ENCODE measurements at places on chromosomes 6 and 20.

GRCh38 chr20:49281059-49281912 is 3.4 kb upstream of the ZNFX1 start:
- DNase-seq: no peak

DNA sequence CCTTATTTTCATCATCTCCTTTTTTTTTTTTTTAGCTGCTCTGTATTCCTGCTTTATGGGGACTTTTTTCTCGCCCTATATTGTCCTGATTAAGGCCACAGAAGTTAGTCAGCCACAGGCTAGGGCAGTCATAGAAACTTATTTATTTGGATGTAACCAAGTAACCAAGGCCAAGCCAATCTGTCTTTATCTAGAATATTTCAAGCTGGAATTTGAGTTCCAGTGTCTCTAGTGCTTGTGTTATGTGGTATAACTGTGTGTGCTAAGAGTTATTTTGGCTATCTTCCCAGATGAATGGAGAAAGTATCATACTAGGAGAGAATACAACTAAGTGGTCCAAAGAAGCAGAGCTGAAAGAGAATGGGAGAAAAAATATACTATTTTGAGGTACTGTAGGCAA is 751.5 kb downstream of the CBLN4 start:
- DNase-seq: no peak

- DNase-seq: no peak
Observed at GRCh38 chr6:159047891-159048685, 3.3 kb upstream of the TAGAP start.

DNA sequence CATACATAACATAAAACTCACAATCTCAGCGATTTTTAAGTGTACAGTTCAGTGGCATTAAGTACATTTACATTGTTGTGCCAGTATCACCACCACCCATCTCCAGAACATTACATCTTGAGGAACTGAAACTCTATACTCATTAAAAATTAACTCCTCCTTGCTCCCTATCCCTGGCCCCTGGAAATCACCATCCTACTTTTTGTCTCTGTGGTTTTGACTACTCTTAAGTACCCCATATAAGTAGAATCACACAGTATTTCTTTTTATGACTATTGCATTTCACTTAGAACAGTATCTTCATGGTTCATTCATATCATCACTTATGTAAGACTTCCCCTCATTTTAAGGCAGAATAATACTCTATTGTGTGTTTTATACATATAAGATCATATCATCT is 1108.1 kb downstream of the GRIK2 start:
- no peak for DNase-seq

- DNase-seq: no peak
Observed at GRCh38 chr20:16580620-16581019, 7.4 kb upstream of the KIF16B start.

- DNase-seq: no peak
Observed at GRCh38 chr20:46255440-46256104, 52.7 kb downstream of the CDH22 start.

DNA sequence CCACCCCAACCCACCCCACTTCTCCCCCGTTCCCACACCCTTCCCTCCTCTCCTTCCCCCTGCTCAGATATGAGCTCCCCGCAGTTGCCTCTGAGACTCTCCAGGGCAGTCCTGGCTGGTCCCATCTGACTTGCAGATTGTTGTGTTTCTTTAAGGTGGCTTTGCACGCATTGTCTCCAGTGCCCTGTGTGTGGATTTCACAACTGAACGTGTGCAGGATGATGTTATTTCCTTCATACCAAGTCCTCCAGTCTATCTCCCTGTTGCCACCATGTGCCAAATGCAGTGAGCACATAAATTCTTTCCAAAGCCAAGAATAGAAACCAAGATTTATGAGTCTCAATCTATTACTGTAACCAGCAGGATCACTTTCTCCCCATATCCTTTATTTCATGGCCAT is 79.1 kb downstream of the TMEM242 start:
- DNase-seq: no peak
